Spleen (tissue), 13 donors: ENCODE measurements at places on chromosomes 7 and 10.

DNA sequence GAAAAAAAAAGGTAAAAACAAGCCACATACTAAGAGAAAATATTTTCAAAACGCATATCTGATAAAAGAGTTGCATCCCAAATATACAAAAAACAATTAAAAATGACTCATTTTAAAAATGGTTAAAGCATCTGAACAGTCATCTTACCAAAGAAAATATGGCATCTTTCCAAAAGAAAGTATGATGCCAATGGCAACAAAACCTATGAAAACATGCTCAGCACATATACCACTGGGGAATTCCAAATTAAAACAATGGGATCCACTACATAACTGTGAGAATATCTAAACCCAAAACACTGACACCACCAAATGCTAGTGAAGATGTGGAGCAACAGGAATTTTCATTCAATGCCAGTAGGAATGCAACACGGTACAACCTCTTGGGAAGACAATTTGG lies 39.3 kb downstream of the VSTM2A start:
- DNase-seq, result no peak

DNA sequence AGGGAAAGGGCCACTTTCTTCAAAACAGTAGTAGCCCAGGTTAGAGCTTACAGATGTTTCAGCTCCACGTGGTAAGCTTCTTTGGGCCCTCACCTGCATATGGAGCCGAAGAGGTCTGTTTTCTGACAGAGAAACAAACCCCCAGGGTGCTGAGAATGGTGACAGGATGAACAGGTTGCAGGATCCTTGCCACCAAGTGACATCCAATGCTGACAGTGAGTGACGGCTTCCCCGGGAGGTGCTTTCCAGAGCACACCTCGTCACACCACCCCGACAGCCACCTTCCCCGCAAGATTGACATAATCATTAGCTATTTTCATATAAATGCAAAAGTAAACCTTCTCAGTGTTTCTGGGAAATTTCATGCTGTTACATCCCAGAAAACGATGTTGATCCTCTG lies 109.3 kb upstream of the BTBD16 start:
- DNase-seq, result peak; percentile 32

- DNase-seq, result no peak
These were observed 38.0 kb upstream of the LEP start for GRCh38 chr7:128203047-128203491.

GRCh38 chr7:134686786-134687185 lies 40.1 kb downstream of the BPGM start:
- no peak for DNase-seq

DNA sequence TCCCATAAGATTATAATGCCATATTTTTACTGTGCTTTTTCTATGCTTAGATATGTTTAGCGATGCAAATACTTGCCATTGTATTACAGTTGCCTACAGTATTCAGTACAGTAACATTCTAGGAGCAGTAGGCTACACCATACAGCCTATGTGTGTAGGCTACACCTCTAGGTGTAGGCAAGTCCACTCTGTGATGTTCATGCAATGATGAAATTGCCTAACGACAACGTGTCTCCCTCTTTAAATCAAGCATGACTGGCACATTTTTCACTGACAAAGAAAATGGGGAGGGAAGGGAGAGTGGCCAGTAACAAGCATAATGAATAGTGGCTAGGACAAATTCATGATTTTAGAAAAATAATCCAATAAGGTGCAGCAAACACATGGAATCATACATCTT lies 1.7 kb downstream of the NCAPG2 start:
- DNase-seq, result no peak

GRCh38 chr7:112985377-112985987 lies 101.1 kb downstream of the GPR85 start:
- DNase-seq, result no peak

DNA sequence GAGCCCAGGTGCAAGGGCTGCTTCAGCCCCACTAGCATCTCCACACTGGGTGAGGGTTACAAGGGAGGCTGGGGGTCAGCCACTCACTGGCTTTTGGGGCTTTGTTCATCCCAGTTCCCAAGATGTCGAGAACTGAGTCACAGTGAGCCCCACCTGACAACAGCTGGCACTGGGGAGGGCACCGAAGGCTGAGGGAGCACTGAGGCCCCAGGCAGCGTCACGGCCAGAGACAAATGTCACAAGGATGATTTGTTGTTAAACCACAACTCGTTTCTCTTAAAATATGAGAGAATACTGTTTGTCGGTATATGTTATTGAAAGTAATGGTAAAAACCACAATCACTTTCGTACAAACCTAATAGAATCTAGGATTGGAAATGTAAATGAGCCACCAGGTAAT lies 219.9 kb downstream of the CELF2 start:
- DNase-seq, result no peak

DNA sequence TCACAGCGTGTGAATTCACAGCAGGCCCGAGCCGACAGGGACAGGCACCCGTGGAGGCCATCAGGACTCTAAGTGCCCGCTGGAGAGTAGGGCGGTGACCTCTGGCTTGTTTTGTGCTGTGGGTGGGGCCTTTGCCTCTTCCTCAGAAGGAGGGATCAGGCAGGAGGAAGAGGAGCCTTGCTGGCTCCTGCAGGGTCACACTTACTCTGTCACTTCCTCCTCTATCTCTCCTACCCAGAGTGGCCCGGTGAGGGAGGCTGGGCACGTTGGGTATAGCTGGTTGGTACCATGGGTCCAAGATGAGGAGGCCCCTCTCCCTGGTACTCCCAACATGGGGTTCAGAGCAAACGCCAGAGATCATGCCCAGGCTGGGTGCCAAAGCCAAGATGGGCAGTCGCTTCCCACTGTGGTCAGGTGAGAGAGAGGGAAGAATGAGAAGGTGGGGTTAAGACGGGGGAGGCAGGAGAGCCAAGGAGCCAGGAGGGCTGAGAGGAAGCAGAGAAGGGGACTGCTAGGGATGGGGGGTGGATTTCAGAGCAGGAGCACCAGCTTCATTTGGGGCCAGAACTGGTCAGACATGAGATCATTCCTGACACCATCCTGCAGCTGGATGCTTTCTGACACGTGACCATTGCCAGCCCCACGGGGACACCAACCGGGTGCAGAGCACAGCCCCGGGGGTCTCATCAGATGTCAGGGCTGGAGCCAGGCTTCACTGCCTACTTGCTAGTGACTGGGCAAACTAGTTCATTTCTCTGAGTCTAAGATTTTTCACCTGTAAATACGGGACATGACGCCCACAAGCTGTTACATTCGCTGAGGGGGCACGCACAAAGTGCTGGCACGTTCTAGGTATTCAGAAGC lies 54.8 kb upstream of the CACUL1 start:
- no peak for DNase-seq

DNA sequence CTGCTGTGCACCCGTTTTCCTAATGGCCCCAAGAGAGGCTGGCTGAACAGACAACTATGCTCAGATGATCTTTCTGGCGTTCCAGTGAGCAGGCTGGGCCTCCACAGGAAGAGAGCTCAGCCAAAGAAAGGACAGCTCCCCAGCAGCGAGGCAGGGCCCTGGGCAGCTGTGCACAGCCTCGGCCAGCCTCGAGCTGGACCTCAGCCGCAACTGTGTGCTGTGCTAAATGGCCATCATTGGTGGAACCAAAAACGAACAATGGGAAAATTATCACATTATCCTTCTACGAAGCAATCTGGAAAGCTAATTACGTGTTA lies 97.5 kb downstream of the CTBP2 start:
- DNase-seq, result no peak

DNA sequence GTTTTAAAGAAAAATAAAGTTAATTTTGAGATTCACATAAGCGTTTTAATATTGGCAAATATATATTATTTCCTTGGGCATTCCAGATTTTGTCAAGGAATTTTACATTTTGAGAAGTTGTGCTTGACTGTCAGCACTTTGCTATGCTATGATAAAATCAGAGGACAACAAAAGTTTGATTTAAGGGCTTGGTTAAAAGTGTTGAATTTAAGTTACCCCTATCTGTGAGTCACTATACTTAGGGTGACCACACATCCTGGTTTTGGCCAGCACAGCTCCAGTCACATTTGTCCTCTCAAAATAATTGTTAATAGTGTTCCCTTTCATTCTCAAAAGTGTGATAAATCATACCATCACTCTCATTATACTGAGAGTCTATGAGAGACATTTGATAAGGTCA lies 34.2 kb upstream of the ANK3 start:
- DNase-seq, result no peak

- no peak for DNase-seq
These were observed 22.5 kb downstream of the FAM171A1 start for GRCh38 chr10:15348579-15348978.

- DNase-seq, result no peak
These were observed 28.8 kb upstream of the OPALIN start for GRCh38 chr10:96387601-96388000.

DNA sequence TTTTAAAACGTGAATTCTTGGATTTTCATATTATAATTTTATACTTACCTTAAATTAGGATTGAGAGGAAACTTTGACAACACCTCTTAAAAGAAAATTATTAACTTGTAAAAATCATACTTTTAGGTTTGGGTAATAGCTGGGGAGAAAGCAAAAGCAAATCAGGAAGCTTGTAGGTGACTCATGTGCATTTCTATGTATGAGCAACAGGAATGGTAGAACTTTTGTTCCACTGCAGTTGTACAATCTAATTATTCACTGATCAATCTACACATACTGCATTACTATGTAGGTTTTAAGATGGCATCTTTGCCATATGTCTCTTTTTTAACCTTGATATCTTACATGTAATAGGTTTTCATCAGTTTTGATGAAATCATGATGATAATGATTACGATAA lies 223.2 kb downstream of the PRKG1 start:
- no peak for DNase-seq

GRCh38 chr7:204326-204725 lies 12.0 kb downstream of the FAM20C start:
- no peak for DNase-seq

GRCh38 chr10:50398381-50398780 lies 147.1 kb upstream of the ASAH2 start:
- no peak for DNase-seq

- no peak for DNase-seq
These were observed 224.0 kb upstream of the GRB10 start for GRCh38 chr7:51006483-51007235.

DNA sequence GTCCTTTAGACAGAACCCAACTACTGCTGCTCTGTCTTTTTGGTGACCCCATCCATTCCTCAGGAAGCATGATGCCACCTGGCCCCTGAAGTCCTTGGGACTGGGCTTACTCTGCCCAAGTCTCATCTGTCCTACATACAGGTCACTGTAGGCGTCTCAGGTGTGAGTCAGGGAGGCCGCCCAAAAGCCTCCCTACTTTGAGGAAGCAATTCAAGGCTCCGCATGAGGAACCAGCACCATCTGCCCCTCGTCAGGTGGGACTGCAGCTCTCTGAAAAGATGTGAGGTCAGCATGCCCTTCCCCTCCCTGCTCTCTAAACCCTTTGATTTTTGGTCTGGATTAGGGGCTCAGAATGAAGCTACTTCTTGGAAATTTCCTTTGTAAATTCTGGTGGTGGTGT lies 354.8 kb downstream of the CXCL12 start:
- DNase-seq, result no peak

DNA sequence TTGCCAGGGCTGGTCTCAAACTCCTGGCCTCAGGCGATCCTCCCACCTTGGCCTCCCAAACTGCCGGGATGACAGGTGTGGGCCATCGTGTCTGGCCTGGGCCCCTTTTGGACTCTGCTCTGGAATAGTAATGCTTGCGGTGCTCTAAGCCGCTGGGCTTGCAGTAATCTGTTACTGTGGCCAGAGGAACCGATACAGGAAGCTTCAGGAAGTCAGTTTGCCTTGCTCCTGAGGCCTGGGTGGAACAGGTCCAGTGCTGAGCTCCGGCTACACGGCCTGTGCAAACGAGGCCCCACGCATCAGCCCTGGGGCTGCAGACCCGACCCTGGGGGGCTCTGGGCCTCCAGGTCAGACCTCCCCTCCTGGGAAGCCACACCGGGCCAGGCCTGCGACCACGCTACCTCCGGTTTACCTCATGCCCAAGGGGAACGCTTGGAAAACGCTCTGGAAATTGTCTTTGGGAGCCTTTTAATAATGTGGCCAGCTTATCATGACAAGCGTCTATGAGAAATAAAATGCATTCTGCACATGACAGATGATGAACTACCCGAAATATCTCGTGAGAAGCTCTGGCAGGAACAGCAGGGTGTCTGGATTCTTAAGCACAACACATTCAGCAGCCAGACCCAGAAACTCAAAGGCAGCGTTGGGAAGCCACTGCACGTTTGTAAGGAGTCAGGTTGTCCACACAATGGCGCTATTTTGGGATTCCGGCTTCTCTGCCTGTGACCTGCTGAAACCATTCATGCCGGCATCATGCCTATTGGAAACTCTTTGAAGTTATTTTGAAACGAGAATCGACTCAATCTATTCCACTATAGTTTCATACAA lies 10.1 kb upstream of the ADAP1 start:
- peak; percentile 73 for DNase-seq

GRCh38 chr7:94559972-94560371 lies 50.4 kb downstream of the CASD1 start:
- no peak for DNase-seq

GRCh38 chr10:4249841-4250586 lies 465.0 kb upstream of the KLF6 start:
- DNase-seq, result no peak

DNA sequence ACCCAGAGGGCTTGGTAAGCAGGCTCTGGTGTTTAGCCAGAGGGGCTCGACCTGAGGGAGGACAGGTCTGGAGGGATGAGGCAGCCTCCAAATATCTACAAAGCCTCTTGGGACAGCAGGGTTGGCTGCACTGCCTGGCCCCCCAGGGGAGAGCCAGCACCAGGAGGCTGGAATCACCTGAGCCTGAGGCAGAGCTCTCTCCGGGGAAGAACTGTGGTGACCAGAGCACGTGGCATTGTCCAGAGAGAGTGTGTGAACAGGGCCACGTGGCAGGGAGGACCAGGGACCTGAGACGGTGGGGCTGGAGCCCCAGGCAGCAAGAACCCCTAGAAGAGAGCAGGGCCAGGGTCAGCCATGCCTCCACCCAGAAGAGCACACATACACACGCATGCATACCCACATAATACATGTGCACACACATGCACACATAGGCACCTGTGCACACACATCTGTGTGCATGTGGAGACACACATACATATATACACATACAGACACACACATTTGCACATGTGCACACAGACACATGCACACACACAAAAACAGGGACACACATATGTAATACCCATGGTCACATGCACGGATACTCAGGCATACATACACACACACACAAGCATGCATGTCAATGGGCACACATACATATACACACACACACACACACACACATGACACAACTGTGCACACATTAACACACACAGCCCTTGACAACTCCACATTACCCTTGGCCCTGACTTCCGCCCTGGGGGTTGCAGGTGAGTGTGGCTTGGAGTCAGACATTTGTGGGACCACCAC lies 94.9 kb downstream of the MYL10 start:
- DNase-seq, result no peak
